NCI-H774 (cell line): ENCODE measurements at places on chromosomes 3 and 15.

DNA sequence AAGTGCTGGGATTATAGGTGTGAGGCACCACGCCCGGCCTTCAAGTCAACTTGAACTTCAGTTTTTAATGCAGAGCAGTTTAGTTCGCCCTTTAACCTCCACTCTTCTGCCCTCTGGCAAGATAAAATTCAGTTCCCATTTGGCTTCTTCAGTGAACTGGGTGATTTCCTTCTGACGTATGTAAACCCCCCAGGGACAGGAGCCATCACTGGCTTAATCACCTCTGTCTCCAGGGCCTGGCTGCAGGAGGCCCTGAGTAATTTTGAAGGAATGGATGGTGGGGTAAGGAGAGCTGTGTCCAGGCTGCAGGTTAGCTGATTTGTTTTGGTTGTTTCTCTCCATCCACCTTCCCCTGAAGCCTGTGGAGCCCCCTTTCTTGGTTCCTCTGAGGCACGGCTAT is 11.9 kb downstream of the MCM2 start:
- no peak for DNase-seq

DNA sequence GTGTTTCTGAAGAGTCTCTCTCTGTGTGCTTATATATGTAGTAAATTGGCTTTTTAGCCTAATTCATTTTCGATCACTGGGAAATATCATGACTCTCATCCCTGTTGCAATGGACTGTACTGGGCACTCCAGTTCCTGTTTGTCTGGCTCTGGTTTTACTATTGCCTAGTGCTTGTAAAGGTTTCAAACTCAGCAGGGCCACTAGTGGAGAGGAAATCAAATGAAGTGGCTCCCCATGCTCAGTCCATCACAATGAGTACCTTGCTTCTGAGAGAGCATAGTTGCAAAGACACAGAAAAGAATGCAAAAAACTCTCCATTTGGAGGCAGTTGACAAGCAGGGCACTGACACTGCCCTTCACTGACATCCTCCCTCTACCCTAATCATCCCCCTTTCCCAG is 167.8 kb downstream of the TAFA4 start:
- no peak for DNase-seq

GRCh38 chr3:112042842-112043280 is 8.3 kb downstream of the TMPRSS7 start:
- DNase-seq = peak; percentile 86

DNA sequence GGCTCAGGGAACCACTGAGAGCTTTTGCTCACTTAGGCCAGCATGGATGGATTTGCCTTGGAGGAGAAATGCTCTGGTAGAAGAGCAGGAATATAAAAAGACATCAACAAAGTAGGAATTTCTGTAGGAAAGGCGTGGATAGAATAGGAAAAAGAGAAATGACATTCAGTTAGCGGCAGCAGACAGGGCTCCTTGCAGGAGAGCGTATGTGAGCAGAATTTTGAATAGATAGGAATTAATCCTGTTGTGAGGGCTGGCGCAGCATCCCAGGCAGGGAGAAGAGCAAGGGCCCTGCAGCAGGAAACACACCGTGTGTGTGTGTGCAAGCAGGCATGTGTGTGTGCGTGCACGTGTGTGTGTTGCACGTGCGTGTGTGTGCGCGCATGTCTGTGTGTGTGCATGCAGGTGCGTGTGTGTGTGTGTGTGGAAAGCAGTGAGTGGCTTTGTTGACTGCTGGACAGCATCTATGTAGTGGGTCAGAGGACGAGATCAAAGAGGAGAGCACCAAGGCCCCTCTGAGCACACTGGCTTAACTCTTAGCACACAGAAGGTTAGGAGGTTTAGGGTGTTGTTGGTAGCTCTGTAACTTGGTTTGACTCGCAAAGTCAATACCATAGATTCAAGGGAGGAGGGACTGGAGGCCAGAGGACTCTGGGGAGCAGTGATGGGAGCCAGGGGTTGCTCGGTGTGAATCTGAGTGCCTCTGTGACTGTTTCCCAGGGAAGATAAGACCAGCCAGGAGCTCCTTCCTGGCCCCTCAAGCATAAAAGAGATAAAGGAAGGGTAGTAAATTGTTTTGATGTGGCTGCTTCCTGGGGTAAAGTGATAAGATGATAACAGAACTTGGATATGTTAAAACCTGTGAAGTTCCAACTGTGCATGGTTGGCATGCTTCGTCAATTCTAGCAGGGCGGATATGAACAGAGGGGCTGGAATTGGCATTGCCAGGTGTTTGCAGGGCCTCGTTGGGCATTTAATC is 639.5 kb downstream of the NR2F2 start:
- DNase-seq = no peak

DNA sequence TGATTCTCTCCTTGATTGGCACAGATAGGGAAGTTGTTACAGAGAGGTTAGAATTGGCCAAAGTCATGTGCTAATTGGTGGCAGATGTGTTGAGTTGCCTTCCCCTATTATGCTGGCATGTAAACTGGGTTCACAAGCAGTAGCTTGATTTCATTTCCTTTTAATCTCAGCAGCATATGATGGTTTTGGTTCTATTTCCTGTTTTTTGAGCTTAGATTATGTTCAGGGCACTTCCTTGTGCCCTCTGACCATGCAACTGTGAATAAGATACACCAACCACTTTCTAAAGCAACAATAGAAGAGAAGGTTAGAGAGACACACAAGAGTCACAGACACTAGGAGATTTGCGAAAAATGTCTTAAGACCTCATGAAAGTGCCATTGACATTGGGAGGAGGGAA is 16.5 kb downstream of the HPS3 start:
- no peak for DNase-seq

- no peak for DNase-seq
Observed at GRCh38 chr3:141012571-141012970, 38.6 kb upstream of the SPSB4 start.

DNA sequence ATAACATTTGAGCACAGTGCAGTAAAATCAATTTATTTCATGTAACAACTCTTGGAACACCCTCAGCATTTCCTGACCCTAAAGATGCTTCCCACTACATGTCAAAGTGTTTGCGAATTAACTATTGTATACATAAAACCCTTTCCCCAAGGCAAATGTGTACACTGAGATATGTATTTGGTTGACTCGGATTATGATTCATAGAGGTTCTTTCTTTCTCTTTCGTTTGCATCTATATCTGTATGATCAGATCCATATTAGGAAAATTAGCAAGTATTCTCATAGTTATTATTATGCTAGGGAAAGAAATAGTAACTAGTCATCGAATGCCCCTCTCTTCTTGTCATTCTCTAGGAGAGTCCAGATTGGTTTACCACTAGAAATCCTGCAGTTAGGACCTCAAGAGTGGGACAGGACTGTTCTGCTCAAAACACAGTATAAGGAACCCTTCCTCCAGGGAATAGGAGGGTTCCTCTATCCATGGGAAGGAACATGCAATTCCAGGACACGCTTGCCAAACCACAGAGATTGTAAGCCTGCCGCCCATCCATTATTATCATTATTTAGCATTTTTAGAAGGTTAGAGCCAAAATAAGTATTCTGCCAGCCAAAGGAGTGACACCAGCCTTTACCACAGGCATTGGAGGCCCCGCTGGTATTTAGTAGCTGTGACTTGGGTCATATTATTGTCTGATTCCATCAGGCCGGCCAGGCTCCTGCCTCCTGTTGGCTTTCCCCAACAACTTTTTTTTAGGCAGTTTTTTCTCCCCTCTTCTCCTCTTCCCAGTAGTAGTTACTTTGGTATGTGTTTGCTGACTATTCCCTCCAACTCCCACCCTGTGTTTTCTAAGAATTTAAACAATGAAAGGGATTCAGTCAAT is 100.7 kb downstream of the GALK2 start:
- no peak for DNase-seq

DNA sequence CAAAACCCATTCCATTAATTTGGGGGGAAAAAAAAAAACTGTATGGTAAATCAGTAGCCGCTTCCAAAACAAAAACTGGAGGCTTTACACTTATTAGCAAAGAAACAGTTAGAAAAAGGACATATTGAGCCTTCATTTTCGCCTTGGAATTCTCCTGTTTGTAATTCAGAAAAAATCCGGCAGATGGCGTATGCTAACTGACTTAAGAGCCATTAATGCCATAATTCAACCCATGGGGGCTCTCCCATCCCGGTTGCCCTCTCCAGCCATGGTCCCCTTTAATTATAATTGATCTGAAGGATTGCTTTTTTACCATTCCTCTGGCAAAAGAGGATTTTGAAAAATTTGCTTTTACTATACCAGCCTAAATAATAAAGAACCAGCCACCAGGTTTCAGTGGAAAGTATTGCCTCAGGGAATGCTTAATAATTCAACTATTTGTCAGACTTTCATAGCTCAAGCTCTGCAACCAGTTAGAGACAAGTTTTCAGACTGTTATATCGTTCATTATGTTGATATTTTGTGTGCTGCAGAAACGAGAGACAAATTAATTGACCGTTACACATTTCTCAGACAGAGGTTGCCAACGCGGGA is 9.4 kb upstream of the RPL24 start:
- DNase-seq = no peak
